ENCODE measurements at places on chromosomes 16 and 17.

DNA sequence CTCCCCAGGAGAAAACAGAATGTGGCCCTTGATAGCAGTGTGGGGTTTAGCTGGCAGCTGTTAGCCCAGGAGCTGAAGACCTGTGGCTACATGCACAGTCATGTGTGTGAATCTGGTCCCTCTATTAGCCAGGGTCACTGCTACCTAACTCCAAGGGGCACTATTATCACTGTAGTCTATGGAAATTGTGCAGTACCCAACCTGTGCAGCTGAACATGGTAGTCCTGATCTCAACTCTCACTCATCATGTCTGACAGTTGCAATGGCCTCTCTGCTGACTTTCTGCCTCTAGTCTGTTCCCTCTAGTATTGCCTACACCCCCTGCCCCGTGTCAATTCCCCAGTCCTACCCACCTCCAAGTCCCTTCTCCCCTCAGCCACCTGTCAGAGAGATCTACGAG, 67.4 kb downstream of the RAB11FIP4 start:
- no peak for DNase-seq

DNA sequence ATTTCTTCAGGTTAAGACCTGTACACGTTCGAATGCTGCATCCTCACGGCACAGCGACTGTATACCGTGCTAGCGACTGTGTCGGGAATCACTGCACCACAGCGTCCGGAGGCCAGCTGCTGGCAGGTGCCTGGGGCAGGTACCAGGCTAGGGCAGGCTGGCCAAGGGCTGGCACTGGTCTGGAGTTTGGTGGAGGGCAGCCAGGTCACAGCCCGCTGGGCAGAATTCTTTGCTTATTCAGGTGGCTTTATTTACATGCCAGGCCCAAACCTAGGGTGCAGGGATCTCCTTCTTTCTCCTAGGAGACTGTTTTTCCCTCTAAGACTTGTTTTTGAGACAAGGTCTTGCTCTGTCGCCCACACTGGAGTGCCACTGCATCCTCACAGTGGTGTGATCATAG, 37.9 kb downstream of the COTL1 start:
- DNase-seq = no peak

- DNase-seq = no peak
These were observed 7.3 kb upstream of the METRNL start for GRCh38 chr17:83071966-83072562.

- no peak for DNase-seq
These were observed 570 bp upstream of the NME3 start for GRCh38 chr16:1771864-1772361.

GRCh38 chr17:40178660-40179059, 1.4 kb downstream of the RAPGEFL1 start:
- DNase-seq = no peak

DNA sequence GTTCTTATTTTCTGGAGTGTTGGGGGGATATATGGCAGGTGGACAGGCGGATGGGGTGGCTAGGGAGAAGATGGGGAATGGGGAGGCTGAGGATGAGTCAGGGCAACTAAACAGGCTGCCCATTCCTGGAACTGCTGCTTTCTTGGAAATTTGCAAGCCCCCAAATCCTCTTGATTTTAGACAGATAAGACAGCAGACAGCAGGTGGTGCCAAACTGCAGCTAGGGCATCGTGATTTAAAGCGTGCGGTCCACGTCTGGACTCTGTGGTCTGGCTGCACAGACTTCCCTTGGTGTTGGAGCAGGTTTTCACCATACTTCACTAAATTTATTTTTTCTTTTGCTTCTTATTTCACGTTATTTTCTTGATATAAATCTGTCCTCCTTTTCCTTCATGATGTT, 10.9 kb upstream of the KRT24 start:
- no peak for DNase-seq

DNA sequence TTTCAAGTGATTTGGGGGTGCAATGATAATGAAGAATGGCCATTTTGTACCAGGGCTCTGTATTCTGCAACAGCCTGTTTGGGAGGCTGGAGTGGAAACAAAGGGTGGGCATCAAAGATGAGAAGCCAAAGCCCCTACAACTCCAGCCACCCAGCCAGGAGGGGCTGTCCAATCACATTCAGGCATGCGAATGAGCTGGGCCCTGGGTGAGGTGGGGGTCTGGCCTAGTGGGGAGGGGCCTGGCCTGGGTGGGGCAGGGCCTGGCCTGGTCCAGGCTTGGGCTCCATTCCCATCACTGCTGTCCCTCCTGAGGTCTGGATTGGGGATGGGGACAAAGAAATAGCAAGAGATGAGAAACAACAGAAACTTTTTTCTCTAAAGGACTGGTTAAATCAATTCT, 6.4 kb downstream of the AOC3 start:
- DNase-seq = no peak

All from Calu3 (cell line).